CD4-positive, alpha-beta T cell treated with Interleukin-12 subunit alpha and Interleukin-12 subunit beta, for 1 hour (primary cell): ENCODE measurements at places on chromosomes 13 and 19.
A peak's percentile ranks its signal among the peaks of the same experiment; 100 is the strongest.

GRCh38 chr19:18662972-18663732 is 20.3 kb upstream of the CRTC1 start:
- DNase-seq: no peak

GRCh38 chr19:10290357-10290875 is 664 bp downstream of the ICAM5 start:
- DNase-seq: no peak

- peak; percentile 47 for DNase-seq
Observed at GRCh38 chr19:3178973-3179738, 587 bp downstream of the S1PR4 start.

DNA sequence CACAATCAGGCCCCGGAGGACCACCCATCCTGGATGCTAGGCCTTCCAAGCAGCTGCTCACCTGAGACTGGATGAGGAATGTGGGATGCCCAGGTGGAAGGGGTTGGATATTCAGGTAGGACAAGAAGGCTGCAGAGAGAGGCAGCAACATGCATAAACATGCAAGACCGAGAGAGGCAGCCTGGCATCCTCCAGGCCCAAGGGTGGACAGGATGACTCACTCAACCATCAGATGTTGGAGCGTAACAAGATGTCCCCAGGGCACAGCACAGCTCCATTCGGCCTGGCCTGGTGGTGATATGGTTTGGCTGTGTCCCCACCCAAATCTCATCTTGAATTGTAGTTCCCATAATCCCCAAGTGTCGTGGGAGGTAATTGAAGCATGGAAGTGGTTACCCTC is 10.0 kb upstream of the CABP5 start:
- no peak for DNase-seq

DNA sequence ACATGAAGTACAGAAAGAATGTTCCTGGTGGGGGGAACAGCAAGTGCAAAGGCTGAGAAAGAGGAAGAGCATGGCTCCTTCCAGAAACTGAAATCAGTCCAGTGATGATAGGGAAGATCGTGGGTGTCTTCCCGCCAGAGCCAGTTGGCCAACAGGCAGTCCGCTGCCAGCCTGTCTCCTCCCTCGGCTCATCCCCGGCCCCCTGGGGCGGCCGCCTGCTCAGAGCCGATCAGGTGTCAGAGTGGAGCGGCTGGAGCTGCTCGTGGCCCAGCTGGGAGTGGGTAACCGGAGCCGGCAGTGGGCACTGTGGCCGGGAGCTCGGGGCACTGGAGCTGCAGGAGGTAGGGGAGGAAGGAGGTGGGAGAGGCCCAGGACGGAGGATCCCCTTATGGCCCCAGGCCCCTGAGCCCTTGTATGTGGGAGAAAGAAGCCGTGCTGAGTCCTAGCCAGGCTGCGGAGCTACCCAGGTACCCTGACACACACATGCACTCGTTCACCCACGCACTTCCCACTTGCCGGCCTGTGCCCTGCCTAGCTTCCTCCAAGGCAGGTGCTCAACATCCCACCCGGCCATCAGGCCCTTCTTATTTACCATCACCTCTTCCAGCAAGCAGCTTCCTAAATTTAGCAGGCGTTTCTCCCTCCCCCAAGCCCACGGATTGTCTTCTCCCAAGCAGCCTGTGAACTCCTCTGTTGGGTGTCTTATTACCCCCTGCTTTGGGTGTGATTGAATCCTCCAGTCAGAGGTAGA is 1.7 kb downstream of the ANKRD24 start:
- DNase-seq: no peak

- no peak for DNase-seq
Observed at GRCh38 chr19:51121257-51121656, 3.4 kb upstream of the SIGLEC9 start.

GRCh38 chr13:97212601-97213040 is 9.5 kb upstream of the MBNL2 start:
- no peak for DNase-seq

DNA sequence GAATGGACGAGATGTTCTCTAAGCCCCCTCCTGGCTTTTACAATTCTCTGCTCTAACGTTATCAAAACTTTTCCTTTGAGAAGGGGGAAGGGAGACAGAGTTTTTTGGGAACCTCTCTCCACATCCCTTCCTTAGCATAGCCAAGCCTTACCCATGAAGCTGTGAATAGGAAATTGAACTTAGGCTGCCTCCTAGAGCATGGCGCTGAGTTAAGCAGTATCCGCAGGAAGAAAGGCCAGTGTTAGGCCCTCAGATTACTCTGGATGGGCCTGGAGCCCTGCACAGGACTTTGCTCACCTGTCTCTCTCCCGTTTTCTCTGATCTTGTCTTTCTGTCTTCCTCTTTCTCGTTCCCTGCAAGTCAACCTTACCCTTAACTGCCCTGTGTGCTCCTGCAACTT is 39.6 kb downstream of the CYP2B6 start:
- no peak for DNase-seq

GRCh38 chr13:27965343-27965739 is 3.8 kb downstream of the CDX2 start:
- DNase-seq: no peak

GRCh38 chr19:32264568-32264967 is 80.8 kb upstream of the ZNF507 start:
- no peak for DNase-seq

DNA sequence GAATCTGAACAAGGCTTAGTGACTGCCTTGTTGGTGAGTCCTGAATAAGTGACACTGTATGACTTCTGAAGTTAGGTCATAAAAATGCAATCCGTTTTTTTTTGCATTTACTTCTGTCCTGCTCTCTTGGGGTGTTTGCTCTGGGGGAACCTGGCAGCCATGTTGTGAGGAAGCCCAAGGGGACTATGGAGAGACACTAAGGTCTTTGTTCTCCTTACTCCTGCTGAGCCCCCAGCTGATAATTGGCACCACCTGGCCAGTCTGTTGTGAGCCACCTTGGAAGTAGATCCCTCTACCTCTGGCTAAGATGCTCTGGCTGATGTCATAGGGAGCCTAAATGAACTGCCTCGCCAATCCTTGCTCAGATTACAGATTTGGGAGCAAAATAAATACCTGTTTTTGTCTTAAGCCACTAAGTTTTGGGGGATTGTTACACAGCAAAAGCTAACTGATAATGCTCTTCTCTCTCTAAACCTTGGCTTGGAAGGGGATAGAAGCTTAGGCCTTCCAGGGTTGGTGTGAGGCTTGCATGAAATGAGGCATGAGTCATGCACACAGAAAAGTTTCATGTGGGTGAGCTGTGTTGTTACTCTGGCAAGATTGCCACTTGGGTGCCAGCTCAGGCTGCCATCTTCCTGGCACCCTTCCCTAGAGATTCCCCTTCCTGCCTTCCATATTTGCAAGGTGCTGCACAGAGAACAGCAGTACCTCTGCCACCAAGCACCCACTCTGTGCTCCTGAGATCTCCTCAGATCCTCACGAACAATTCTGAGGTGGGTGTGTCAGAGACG is 10.1 kb downstream of the TUBB4A start:
- no peak for DNase-seq

GRCh38 chr19:4415352-4415751 is 12.9 kb downstream of the CHAF1A start:
- DNase-seq: no peak

DNA sequence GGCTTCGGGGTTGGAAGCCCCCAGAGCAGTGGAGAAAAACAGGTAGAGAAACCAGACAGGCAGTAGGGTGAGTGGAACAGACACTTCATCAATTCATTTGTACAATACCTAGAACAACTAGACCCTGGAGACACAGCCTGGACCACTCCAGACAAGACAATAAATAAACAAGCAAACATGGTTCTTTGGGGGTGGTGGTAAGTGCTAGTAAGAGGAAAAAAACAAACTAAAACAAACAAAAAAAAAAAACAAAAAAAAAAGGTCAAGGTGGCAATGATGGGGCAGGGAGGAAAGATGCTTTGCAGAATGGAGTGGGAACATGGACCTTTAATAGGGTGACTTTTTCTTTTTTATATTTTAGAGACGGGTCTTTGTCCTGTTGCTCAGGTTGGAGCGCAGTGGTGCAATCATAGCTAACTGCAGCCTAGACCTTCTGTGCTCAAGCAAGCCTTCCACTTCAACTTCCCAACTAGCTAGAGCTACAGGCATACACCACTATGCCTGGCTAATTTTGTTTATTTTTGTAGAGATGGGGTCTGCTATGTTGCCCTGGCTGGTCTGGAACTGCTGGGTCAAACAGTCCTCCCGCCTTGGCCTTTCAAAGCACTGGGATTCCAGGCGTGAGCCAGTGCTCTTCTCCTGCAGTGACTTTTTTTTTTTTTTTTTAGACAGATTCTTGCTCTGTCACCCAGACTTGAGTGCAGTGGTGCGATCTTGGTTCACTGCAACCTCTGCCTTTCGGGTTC is 3.1 kb downstream of the JUNB start:
- DNase-seq: no peak

GRCh38 chr13:41942462-41943094 is 18.3 kb downstream of the VWA8 start:
- no peak for DNase-seq

- no peak for DNase-seq
Observed at GRCh38 chr19:13366529-13367143, 139.6 kb downstream of the CACNA1A start.

GRCh38 chr13:107817647-107818287 is 397.6 kb downstream of the LIG4 start:
- DNase-seq: no peak

- DNase-seq: no peak
Observed at GRCh38 chr13:30043631-30043925, 193.2 kb upstream of the UBL3 start.

GRCh38 chr19:39827216-39827615 is 6.7 kb downstream of the DYRK1B start:
- no peak for DNase-seq

DNA sequence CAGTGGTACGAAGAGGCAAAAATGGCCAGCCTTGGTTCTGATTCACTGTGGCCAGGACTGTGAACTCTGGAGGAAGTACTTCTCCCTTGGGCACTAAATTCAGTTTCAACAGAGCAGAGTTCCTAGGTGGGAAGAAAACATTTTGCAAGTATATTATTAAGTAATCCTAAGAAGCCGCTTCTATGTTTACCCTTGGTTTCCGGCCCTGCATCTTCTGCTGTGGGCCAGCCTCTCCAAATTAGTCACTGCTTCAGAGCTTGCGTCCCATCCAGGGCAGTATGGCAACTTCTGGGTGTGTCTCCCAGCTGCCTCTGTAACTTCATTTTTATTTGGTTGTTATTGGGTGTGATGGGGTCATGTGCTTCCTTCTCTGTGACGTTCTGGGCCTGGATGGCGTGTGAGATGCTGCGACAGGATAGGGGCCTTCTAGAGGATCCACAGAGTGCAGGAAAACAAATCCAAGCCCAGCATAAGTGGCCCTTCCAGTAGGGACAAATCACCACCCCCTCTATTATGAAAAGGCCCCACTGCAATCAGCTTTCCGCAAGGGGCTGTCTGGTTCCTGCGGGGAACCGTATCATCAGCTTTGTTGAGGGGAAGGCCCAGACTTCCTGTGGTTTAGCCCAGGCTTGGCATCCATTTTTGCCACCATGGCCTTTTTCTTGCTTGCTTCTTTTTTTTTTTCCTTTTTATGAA is 55.1 kb upstream of the C1QTNF9 start:
- peak; percentile 78 for DNase-seq

DNA sequence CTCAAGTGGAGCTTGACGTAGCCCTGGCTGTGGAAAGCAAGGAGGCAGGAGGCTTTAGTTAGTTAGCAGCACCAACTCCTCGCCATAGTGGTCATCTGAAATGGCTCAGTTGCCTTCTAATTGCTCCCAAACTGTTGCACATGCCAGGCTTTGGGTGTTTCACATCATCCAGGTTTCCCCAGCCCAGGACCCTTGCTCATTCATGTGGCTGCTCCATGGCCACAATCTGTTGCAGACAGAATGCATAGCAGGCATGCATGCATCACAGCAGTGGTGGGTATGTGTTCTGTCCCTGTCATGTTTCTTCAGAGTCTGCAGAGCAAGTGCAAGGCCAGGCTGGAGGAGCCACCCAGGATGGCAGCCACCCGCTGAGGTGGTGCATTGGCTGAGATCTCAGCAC is 407.6 kb downstream of the TSHZ3 start:
- DNase-seq: no peak

DNA sequence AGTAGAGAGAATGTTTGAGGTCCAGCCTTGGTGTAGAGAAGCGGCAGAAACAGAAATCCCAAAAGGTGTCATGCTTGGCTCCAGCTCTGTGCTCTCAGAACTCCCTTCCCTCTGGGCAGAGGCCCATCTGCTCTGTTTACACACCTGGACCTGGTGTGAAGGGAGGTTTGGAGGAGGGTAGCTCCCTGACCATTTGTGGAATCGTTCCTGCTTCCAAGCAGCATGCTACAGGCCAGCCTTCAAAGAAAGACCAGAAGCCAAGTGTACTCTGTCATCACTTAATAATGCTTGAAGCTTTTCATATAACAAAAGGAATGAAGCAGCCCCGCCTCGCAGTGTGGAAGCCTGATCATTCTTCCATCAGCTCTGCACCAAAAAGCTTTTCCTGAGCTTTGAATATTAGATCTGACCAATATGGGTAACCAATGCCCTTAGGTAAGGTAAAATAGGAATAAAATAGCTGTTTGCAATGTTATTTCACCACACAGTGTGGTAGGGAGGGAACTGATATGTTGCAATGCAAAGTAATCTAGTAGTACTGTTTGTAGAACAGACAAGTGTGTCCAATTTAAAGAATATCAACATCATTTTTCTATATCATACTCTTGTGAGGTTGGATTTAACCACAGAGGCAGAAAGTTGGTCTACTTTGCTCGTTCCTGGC is 63.3 kb downstream of the ZIC5 start:
- no peak for DNase-seq

GRCh38 chr13:50421473-50422130 is 406.4 kb downstream of the KCNRG start:
- DNase-seq: no peak

GRCh38 chr13:71477735-71478134 is 389.3 kb downstream of the DACH1 start:
- DNase-seq: no peak

- no peak for DNase-seq
Observed at GRCh38 chr19:3651684-3652083, 25.1 kb upstream of the CACTIN start.

DNA sequence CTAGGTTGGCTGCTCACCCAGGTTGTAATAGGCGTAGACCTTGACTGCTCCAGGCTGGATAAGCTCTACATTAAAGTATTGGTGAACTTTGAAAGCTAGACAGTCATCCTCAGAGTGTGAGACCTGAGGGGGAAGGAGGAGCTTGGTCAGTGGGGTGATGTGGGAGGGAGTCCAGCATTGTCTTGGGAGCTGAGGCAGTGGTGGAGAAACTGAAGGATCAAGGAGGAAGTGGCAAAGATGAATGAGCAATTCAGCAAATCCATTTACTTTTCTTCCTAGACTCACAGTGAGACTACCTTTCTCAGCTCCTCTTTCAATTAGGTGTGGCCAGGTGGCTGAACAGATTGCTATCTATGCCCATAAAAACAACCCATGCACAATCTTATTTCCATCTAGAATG is 10.2 kb upstream of the TNFSF14 start:
- no peak for DNase-seq

DNA sequence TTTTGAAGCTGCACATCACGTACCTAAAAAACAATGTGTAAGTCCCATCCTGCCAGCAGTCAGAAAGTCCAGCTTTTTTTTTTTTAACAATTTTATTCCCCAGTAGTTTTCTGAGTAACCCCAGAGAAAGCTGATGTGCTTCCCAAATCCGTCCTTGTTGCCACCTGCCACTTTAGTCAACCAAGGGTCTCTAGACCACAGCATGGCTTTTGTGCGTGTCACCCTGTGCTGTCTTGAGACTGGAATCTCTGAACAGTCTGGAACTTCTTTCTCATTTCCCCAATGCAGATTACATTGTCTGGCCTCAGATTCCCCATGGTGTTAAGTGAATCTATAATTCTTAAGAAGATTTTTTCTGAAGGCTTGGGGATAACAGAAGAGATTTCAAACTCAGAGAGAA is 289.2 kb upstream of the KLF12 start:
- no peak for DNase-seq

GRCh38 chr13:94950303-94950702 is 238.0 kb upstream of the SOX21 start:
- DNase-seq: no peak
